Testis (tissue), 5 donors: ENCODE measurements at places on chromosomes 3 and 15. TPM values are rescaled to one million over a fixed set of nuclear protein-coding genes. Genes with fewer than 3 reads are reported as not detected.
A peak's percentile ranks its signal among the peaks of the same experiment; 100 is the strongest.

DNA sequence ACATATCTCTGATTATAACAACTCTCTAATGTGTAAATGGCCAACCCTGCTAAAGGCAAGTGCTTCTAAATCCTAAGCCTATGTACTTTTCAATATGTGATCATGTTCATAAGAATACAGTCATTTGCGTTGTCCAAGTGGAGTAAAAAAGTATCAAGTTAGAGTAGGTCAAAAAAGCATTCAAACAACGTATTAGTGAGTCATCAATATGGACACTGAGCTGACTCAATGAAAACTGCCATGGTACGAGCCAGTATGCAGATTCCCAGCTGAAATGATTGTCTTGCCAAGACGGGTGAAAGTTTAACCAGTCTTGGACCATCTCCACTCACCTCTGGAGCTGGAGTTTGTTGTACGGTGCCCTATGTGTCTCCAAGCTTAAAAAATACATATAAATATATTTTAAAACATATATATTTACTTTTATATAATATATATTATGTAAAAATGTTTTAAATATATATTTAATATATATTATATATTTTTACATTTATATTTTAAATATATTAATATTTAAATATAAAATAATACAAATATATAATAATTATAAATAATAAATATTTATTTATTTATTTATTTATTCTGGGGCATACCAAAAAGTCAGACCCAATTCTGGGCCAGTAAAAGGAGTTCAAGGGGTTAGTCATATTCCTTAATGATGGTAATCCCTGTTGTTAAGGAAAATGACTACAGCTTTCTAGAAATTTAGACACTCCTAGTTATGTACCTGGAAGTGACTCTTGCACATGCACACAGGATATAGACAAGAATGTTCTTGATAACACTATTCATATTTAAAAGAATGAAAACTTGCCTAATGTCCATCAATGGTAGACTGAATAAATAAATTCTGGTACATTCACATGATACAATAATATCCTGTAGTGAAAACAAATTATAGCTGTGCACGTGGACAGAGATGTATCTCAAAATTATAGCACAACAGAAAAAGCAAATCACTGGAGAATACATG lies 27.2 kb downstream of the PLSCR4 start:
- DNase-seq = no peak

GRCh38 chr3:127712461-127712860 lies 39.7 kb downstream of the ABTB1 start:
- no peak for DNase-seq

DNA sequence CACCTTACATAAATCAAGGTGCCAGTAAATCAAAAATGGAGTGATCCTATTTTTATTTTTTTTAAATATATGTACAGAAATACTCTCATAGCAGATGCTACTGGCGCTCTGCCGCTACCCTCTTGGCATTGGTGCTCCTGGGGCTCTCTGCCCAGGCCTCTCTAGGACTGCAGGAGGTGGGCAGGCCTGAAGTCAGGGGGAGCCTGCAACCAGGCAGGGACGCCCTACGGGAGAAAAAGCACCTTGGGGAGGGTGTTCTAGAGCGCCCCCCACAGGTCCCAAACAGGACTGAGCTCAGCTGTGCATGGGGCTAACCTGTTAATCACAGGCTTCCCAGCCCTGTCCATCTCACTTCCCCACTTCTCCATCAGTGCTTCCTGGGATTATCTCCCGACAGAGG lies 192.5 kb downstream of the SHQ1 start:
- peak; percentile 30 for DNase-seq

GRCh38 chr15:99593070-99593469 lies 27.3 kb downstream of the MEF2A start:
- DNase-seq = no peak

- peak; percentile 81 for DNase-seq
Observed at GRCh38 chr15:20356444-20356910, 185.1 kb downstream of the GOLGA6L6 start.

- no peak for DNase-seq
Observed at GRCh38 chr15:37873336-37873735, 61.1 kb upstream of the TMCO5A start.

GRCh38 chr3:66092175-66092995 lies 53.7 kb upstream of the MAGI1 start:
- DNase-seq = no peak

DNA sequence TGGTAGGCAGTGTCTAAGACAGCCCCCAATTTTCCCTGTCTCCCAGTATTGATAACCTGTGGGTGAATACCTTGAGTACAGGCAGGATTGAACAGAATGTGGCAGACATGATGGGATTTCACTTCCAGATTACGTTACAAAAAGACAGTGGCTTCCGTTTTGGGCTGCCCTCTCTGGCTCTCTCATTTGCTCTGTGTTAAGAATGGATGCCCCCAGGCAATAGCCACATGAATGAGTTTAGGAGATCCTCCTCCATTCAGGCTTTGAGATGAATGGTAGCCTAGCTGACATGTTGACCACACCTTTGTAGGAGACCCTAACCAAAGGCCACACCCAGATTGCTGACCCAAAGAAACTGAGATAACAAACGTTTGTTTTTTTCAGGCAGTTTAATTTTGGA lies 34.3 kb downstream of the UBXN7 start:
- no peak for DNase-seq

DNA sequence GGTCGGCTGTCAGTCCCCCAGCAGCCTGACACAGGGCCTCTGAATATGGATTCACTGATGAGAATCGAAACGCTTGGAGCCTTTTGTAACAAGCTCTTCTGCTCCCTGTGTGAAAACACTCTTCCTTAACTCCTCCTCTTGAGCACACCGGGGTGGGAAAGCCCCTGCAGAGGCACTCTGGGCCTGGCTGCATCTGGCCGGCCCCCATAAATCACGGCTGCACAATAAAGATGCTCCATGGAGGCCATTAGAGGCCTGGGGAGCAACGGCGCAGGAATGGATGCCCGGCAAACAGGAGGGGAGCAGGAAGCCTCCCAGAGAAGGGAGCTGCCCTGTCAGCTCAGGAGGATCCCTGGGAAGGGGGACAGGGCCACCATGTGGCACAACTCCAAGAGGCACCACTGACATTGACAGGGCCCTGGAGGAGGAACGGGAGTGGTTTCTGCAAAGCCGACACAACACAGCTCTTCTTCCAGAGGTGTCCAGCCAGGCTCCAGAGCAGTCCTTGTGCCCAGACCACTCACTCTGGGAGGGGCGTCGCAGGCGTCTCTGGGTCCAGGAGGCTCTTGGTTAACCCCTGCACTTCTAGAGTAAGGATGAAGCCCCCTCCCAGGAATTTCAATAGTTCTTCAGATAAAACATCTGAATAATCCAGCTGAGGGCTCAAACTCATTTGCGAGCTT lies 509.3 kb upstream of the PPP2R3A start:
- no peak for DNase-seq

GRCh38 chr3:175378348-175378747 lies 519.2 kb downstream of the NAALADL2 start:
- DNase-seq = no peak

GRCh38 chr15:34279368-34279767 lies 54.6 kb downstream of the EMC4 start:
- DNase-seq = no peak

DNA sequence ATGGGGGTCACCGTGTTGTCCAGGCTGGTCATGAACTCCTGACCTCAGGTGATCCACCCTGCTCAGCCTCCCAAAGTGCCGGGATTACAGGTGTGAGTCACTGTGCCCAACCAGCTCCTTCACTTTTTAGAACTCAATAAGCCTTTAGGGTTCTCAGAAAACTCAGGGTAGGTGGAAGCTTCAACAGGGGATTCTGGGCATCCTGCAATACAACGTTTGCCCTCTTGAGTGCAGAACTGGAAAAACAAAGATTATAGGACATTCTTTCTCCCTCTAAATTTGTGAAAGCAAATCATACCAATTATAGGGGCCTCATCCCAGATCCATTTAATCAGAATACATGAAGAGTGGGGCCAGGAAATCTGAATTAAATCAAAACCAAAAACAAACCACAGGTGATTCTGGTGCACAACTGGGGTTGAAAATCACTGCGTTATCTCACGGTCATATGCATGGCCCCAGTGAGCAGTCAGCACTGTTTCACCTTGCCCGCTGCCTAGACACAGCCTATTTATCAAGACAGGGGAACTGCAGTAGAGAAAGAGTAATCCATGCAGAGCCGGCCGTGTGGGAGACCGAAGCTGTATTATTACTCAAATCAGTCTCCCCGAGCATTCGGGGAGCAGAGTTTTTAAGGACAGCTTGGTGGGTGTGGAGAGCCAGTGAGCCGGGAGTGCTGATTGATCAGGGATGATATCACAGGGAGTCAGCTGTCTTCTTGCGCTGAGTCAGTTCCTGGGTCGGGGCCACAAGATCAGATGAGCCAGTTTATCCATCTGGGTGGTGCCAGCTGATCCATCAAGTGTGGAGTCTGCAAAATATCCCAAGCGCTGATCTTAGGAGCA lies 58.4 kb downstream of the TMEM44 start:
- DNase-seq = no peak

DNA sequence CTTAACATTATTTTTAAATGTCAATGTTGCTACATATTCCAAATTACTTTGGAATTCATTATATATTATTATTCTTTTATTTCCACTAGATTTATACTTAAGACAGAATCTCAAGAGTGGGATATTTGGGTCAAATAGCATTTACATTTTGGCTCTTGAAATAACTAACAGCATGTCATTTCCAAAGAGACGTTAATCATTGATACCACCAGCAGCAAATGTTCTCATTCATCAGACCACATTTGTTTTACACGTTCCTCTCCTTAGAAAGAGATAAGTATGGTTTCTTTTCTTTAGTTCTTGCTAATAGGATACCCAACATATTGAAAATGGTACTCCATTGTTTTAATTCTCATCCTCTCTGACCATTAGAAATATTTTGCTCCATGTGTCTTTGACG lies 229.8 kb downstream of the LPP start:
- DNase-seq = no peak

- DNase-seq = no peak
Observed at GRCh38 chr3:43213631-43214030, 72.7 kb upstream of the SNRK start.

DNA sequence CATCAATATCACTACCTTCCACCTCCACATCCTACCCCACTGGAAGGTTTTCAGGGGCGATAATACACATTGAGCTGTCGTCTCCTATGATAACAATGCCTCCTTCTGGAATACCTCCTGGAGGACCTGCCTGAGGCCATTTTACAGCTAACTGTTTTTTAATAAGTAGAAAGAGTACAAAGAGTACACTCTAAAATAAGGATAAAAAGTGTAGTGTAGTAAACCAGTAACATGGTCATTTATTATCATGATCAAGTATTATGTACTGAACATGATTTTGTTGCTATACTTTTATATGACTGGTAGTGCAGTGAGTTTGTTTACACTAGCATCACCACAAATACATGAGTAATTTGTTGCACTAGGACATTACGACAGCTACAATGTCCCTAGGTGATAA lies 46.6 kb upstream of the SSR3 start:
- no peak for DNase-seq

- DNase-seq = no peak
Observed at GRCh38 chr3:13673207-13673606, 124.3 kb downstream of the FBLN2 start.

DNA sequence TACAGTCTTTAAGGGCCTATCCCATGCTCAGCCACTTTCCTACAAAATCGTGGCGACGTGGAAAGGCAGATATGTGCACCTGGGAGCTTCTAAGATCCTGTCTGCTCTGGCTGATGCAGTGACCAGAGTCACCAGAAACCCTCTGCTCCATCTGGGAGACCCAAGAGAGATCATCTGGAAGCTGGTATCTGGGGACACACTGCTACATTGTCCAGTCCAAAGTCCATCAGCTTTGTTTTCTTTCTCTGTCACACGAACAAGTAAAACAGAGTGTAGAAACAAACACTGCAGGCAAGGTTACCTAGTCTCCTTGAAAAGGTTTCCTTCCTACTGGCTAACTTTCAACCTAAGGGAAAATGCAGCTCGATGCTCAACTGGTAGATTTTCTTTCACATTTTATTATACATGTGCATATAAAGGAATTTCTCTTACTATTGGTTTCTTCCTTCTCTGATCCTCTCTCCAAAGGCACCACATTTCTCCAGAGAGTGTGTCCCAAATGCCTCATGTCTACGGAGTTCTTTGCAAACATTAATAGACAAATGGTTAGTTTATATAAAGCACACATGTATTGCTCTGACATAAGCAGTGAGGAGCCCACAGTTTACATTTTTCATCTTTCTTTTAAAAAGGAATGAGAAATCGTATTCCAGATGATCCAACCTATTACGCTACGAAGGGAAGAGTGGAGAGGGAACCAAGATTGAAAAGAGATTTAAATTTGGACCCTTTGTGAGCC lies 8.3 kb upstream of the GREM1 start:
- no peak for DNase-seq

DNA sequence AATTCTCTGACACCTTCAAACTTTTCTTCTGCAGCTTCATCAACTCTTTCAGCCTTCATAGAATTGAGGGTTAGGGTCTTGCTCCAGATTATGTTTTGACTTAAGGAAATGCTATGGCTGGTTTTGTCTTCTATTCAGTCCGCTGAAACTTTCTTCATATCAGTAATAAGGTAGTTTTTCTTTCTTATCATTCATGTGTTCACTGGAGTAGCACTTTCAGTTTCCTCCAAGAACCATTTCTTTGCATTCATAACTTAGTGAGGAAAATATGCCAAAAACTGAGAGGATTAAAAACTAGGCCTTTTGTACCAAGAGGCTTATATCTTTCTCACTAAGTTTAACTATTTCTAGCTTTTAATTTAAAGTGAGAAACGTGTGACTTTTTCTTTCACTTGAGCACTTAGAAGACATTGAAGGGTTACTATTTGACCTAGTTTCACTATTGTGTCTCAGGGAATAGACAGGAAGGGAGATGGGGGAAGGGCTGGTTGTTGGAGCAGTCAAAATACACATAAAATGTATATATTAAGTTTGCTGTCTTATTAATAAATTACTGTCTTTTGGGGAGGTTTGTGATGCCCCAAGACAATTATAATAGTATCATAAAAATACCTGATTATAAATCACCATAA lies 1110.1 kb downstream of the TBL1XR1 start:
- DNase-seq = no peak

GRCh38 chr3:111728566-111728935 lies 130.5 kb upstream of the PHLDB2 start:
- no peak for DNase-seq

DNA sequence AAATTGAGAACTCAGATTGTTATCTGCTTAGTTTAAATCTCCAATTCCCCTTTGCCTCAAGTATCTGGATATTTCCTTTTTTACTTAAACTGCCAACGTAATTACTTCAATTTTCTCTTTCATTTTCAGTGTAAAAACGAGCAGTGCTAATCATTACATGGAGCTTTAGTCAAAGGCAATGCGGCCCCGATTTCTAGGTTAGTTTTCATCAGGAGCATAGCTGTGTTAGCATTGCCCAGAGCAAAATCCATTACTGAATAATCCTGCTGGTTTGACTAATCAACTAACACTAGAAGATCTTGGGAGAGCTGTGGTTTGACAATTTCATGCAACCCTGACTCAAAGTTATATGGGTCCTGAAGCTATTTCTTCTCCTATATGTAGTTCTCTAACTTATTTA lies 46.2 kb downstream of the ZPLD1 start:
- DNase-seq = no peak

The SOX2 gene
- 7.2 TPM for polyA plus RNA-seq

The BTLA gene
- 0.50 TPM for polyA plus RNA-seq

The CLEC3B gene
- polyA plus RNA-seq = 198 TPM

The GOLGA8T gene
- polyA plus RNA-seq = 10.6 TPM

The SAMD7 gene
- 0.25 TPM for polyA plus RNA-seq

The LRRC3B gene
- 24.2 TPM for polyA plus RNA-seq

The ACKR2 gene
- polyA plus RNA-seq = 2.7 TPM

The EPHB1 gene
- polyA plus RNA-seq = 20.8 TPM

The PLIN1 gene
- 13.5 TPM for polyA plus RNA-seq

The APH1B gene
- 471 TPM for polyA plus RNA-seq

The TERC gene
- polyA plus RNA-seq = not detected

The UNC13C gene
- polyA plus RNA-seq = 24.7 TPM

The OIP5 gene
- 44.8 TPM for polyA plus RNA-seq

The MINAR1 gene
- 0.82 TPM for polyA plus RNA-seq
